ENCODE measurements at places on chromosomes 1 and 21.

DNA sequence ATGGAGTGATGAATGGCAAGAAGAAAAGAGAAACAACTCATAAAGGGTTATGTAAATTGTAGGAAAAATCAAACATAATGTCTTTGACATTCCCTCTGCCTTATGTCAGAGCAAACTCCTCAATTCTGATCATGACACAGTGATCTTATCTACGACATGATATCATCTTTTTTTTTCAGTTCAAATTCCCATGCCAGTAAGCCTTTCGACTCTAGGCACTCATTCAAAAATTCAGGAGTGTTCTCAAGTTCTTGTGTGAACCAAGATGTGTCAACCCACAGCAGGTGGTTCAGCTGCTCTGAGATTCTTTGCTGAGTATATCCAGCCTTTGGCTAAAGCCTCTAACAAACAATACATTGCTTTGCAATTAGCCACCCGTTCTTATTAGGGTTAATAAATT, 97.1 kb upstream of the ESRRG start:
- peak; percentile 3 for DNase-seq

GRCh38 chr1:8496473-8496872, 178.6 kb downstream of the SLC45A1 start:
- no peak for DNase-seq

DNA sequence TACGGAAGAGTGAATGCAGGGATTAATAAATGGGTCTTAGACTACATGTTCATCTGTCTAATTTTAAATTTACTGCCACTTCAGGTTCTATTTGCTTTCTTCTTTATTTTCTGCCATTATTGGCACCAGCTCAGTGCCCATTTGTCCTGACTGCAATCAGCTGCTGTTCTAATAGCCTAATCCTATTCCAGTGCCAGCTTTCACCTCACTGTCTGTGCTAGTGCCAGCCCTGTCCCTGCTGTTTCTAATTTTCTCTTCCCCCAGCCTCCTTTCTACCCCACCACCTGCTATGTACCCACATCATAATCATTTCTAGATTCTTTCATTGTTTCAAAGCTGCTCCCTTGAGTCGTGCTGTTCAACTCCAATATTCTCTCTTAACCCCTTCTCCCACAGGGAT, 86.4 kb downstream of the KCNK1 start:
- no peak for DNase-seq

DNA sequence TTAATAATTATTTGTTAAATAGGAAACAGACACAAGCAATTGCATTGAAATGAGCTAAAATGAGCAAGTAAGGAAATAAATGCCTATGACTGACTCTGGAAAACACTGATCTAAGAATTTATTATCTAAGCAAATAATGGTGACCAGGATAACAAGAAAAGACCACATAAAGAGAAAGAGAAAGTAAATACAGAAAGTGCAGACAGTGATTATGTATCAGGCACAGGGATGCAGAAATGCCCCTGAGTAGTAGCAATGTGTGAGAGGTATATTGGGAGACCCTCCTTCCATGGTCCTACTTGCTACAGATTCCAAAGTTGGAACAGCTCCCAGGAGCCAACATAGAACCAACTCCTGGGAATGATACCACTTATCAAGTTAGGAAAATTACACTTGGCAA, 33.3 kb upstream of the MUTYH start:
- no peak for DNase-seq

DNA sequence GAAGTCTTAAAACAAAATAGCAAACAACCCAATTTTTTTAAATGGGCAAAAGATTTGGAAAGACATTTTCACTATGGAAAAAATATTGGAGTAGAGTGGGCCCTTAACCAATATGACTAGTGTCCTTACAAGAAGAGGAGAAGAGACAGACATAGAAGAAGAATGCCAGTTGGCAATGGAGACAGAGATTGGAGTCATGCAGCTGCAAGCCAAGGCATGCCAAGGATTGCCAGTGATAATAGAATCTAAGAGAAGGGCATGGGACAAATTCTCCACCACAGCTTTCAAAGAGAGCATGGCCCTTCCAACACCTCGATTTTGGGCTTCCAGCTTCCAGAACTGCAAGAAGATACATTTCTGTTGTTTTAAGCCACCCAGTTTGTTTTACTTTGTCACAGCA, 92.7 kb downstream of the RGS2 start:
- no peak for DNase-seq

GRCh38 chr1:156119503-156120209, 5.1 kb downstream of the LMNA start:
- peak; percentile 77 for DNase-seq

GRCh38 chr1:150928286-150928685, 2.1 kb downstream of the SETDB1 start:
- DNase-seq = no peak

DNA sequence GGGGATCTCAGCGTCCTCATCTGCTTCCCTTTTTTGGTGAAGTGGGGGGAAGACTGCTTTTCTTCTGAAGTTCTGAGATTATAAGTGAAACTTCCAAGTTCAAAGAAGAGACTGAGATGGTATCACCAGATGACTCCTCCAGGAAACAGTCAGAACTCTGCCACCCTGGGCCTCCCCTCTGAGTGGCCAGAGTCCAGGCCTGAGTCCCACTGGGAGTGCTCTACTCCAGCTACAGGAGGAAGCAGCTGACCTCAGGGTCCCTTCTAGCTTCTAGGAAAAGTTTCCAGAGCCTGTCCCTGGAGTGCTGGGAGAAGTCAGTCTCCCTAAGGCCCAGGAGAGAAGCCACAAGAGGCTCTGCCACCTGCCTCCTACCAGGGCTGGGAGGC, 104.7 kb downstream of the CASZ1 start:
- no peak for DNase-seq
